ENCODE measurements at places on chromosomes 16 and 17. TPM values are rescaled to one million over a fixed set of nuclear protein-coding genes. Genes with fewer than 3 reads are reported as not detected.

The TRPV3 gene
- 0.28 TPM for polyA plus RNA-seq

The LGALS9 gene
- 0.37 TPM for polyA plus RNA-seq

The OR3A2 gene
- polyA plus RNA-seq: not detected

The TNK1 gene
- 0.64 TPM for polyA plus RNA-seq

The COIL gene
- 3.9 TPM for polyA plus RNA-seq

The TPSB2 gene
- not detected for polyA plus RNA-seq

The TP53TG3 gene
- 2.4 TPM for polyA plus RNA-seq

The SOCS7 gene
- 7.4 TPM for polyA plus RNA-seq

- no peak for DNase-seq
These were observed 41.5 kb upstream of the MYOCD start for GRCh38 chr17:12624211-12624610.

DNA sequence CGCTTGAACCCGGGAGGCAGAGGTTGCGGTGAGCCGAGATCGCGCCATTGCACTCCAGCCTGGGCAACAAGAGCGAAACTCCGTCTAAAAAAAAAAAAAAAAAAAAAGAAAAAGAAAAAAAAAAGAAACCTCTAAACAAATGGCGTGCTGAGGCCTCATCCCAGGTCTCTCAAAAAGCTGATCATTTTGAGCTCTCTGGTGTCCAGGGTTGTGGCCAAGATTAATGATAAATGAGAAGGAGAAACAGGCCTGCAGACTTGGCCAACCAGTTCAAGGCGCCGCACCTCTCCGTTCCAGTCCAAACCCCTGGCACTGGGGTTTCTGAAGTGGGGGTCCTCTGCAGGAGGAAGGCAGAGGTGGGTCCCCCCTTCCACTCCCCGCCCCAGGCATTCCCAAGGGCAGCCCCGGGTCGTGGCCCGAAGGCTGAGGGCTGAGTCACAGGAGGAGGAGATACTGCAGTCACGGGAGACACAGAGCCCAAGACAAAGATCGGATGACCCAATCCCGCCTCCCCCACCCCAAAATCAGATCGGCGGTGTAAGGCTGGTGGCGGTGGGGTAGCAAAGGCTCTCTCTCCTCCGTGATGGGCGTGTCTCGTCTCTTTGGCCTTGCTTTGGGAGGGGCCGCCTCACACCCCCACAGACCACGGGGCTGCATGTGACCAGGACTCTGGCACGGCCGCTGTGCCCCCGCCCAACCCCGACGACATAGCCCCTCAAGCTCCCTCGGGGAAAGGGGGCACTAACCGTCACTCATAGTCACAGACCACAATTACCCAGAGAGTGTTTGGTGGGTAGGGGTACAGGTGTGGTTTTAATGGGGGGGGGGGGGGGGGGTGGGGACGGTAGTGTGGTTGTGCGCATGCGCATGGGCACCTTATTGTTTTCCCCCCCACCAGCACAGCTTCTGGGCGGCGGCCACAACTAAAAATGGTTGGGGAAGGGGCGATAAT is 1.1 kb downstream of the VAT1 start:
- peak; percentile 86 for DNase-seq

DNA sequence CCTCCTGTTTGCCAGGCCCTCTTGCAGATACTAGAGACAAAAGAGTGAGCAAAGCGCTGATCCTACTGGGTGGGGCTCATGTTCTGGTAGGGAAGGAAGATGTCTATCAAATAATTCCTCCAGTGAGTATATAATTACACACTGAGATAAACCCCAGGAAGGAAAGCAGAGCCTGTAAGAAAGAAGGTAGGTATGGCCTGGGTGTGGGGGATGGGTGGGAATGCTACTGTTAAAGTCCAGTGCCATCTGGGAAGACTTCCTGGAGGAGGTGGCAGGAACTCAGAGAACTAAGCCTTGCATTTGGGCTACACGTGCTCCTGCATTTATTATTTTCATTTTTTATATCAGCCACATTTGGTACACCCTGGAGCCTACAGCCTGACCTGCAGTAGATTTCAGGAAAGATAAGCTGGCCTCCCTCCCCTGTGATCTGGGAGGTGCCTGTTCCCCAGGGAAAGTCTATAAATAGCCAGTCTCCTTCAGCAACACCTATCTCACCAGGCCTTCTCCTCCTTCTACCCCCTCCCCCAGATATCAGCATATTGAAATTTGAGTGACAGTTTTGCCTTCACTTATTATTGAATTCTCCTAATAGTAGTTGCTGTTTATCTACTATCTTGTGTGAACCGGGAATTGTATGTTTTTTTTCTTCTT is 11.5 kb downstream of the ATP2C2 start:
- no peak for DNase-seq

DNA sequence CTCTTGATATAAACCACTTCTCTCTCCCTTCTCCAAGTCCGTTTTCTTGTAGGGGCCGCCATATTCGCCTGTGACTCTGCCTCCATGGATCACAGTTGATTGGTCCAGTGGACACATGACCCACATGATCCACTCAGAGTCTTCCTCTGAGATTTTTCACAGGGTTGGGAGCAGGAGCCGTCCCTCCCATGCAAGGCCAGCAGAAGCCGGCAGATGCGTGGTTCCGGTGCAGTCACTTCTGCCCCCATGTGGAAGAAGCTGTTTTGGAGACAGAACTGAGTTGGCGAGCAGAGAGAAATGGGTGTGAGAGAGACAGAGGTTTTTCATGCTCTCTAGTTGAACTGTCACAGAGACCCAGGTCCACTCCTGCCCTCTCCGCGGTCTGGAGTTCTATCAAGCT is 83.3 kb downstream of the C16orf95 start:
- DNase-seq: no peak

GRCh38 chr16:546909-547770 is 13.1 kb upstream of the PRR35 start:
- peak; percentile 69 for DNase-seq

DNA sequence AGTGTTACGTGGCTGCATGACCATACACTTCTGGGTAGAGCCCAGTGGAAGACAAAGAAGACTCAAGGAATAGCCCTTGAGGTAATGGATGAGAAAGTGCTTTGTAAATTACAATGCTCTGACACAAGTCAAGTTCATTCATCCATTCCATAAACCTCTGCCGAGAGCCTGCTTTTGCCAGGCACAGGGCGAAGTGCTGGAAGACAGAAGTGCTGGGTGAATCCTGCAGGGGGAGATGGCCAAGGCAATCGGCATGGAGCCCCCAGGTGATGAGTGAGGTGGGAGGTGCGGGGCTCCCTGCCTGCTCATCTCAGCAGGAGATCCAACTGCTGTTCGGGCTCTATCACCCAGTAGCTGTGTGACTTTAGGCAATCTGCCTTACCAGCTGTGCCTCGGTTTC is 2.8 kb upstream of the SOCS3 start:
- no peak for DNase-seq

DNA sequence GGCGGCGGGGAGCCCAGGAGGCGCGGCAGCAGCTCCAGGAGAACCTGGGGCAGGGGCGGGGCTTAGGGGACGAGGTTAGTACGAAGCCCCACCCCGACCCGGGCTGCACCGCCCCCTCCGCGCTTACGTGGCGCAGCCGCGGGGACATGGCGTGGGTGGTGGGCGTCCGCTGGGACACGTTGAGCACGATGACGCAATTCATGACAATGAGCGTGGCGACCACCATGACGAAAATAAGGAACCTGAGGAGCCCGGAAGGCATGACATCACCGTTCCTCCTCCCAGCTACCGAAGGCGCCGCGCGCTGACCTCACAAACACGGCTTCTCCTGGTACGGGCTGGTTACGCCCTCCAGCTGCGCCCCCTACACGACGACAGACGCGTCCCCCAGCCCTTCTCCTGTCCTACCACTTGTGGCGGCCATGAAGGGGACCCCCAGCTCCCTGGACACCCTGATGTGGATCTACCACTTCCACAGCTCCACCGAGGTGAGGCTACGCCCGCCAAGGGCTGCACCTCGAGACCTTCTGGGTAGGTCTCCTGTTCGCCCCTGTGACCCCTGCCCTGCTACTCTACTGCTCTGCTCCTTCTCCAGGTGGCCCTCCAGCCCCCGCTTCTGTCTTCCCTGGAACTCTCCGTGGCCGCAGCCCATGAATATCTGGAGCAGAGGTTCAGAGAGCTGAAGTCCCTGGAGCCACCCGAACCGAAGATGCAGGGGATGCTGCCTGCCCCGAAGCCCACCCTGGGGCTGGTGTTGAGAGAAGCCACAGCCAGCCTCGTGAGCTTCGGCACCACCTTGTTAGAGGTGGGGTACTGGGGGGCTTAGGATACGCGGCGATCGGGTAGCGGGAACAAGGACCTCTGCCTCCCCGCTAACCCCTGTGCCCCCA is at the start of gene C17orf107:
Gene C17orf107 (plus strand): TSS at position 196 of the 890 bp plus-strand sequence. CDS start 227 bp downstream, at position 423.
- DNase-seq: no peak

- DNase-seq: no peak
These were observed 91.1 kb downstream of the SMG6 start for GRCh38 chr17:2212400-2212981.

GRCh38 chr17:33096161-33096560 is 104.5 kb downstream of the SPACA3 start:
- no peak for DNase-seq

GRCh38 chr17:79802736-79803420 is 6.0 kb upstream of the CBX8 start:
- no peak for DNase-seq

GRCh38 chr17:17114592-17115225 is 72.5 kb downstream of the MPRIP start:
- DNase-seq: no peak

DNA sequence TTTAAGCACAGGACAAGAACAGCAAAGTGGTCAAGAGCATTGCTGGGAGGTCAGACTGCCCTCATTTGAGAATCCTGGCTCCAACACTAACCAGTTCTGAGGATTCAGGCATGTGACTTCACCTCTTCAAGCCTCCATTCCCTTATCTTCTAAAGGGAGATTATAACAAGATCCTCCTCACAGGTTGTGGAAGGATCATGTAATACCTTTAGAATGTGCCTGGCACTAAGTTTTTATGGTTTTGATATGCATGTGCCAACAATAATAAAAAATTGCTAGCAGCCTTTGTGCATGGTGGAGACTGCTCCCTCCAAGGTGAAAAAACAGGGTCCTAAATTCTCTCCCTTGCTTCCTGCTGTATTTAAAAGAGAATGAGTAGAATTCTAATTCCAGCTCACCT is 36.0 kb upstream of the ADAMTS18 start:
- DNase-seq: no peak

DNA sequence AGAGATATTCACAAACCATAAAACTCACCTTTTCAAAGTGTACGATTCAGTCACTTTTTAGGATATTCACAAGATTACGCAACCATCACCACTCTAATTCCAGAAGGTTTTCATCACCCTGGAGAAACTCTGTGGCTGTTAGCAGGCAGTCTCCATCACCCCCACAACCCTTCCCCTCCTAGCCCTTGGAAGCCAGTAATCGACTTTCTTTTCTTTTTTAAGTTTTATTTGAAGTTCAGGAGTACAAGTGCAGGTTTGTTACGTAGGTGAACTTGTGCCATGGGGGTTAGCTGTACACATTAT is 363.5 kb downstream of the CPPED1 start:
- no peak for DNase-seq
